ENCODE measurements at places on chromosomes 6 and 20.

DNA sequence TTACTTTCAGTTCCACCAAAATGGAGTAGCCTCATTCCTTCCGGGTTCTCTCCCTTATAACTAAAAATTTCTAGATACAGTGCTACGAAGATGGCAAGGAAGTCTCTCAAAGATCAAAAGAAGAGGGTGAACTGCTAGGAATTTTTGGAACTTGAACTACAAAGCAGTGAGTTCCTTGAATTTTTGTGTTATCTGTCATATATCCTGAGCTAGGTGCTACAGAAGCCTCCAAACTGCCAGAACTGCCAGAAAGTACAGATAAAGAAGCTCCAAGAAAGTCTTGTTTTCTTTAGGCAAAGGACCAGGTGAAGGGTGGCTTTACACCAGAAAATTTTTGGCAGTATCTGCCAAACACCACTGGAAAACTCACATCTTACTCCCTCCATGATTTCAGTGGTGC lies 218.8 kb upstream of the FLRT3 start:
- DNase-seq = no peak

DNA sequence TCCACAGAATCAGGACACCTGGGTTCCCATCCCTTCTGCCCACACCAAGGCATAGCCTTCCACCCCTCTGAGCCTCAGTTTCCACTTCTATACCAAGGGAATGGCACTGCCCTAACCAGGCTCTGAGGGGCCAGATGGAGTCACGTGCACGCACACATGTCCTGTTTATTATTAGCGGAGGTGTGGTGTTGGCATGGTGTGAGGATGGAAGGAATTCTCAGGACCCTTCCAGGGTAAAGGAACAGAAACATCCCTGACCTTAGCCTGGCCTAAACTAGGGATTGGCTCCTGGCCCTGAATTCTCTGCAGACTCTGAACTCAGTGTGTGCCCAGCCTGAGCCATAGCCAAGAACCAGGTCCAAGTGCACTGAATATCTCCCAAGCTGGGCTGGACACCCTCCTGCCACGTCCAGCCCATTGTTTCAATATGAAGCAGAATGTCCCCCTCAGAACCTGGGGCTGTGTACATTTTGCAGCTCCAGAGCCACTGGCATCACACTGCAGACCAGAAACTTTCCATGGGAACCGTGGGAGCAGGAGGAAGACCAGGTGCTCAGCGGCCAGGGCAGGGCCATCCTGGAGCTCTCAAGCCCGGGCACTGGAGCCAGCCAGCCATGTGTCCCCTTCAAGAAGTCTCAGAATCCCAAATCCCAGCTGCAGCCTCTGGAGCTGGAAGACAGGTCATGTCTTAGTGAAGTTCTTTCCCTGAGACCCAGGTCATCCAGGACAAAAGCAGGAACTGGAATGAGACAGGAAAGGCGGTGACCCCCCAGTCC lies 208.4 kb downstream of the ANKRD60 start:
- no peak for DNase-seq

GRCh38 chr20:48332555-48332954 lies 495.2 kb downstream of the PREX1 start:
- no peak for DNase-seq

- no peak for DNase-seq
Measured at GRCh38 chr6:84623956-84624680, 140.3 kb downstream of the TBX18 start.

GRCh38 chr6:33505548-33506370 lies 51.4 kb downstream of the ZBTB9 start:
- no peak for DNase-seq

DNA sequence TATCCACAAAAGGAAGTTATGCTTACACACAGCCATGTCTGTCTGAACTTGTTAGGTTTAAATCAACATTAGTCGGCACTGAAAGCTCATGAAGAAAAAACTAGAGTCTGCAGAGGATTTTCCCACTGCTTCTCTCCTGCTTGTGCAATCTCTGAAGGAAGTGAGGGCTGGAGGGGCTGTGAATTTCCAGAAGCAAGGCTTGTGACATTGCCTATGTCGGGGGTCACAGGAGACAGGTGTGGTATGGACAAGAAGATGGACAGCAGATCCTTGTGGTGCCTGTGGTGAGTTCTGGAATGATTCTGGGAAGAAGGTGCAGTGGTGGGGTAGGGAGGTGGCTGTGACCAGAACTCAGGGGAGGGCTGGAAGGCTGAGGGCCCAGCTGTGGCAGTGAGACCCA lies 84.3 kb upstream of the TRAF3IP2 start:
- DNase-seq = no peak

- no peak for DNase-seq
Measured at GRCh38 chr6:105056646-105057045, 99.7 kb downstream of the LIN28B start.

DNA sequence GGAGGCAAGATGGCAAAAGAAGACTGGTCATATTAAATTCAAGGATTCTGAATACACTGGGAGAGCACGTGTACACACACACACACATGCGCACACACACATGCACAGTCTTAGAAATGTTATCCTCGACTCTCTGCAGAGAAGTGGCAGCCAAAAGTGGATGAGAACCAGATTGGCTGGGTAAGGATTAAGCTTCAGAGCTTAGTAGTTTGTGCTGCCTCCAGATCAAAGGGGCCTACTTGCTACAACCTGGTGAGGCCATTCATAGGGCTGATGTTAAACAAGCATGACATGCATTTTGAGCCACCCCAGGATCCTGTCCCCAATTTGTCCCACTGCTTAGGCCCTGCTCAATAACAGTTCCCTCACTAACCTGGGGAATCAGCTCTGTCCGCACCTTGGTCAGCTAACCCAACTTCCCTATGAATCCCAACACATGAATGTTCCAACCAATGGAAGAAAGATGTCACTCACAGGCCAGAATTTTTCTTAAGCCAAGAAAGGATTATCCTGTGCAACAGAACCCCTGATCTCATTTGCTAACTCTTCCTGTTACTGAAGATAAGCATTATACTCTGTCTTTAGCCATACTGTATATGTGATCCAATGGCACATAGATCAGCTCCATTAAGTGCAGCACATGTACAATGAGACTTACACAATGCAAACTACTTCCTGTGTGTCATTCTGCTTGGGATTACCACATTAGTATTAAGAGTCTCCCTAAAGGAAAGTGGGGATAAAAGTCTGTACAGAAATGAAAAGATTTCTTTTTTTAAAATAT lies 31.0 kb downstream of the TOMM6 start:
- DNase-seq = no peak

GRCh38 chr6:131042664-131043063 lies 20.4 kb downstream of the EPB41L2 start:
- no peak for DNase-seq

DNA sequence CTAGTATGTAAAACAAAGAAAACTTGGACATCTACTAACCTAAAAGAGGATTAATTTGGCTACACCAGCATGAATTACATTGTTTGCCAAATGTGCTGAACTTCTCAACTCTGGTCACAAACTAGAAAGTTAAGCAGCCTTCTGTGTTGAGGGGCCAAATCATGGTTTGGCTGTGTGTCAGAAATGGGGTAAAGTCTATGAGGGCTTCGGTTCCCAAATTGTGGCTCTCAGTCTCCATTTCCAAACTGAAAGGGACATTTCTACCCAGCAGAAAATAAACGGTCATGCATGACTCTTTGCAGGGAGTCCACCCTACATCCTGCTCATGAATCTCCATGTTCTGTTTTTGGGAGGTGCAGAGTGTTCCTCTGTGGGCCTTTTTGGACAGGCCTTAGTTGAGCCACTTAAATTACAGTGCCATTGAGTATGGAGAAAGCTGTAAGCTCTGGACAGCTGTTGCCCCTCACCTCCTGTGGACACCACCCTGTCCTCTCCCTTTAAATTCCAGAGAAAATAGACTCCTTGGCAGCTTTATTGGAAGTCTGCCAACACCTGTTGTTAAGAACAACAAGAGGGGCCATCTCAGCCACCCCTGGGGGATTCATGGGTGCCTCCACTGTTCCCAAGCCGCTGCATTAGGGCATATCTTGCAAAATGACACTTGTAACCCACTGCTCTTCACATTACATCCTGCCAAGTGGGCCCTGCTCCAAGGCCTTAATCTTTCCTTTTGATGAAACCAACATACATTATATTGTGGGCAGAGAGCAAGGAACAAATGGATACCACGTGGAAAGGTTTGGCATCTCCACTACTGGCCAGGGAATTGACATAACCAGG lies 27.5 kb upstream of the SNRPC start:
- DNase-seq = no peak

DNA sequence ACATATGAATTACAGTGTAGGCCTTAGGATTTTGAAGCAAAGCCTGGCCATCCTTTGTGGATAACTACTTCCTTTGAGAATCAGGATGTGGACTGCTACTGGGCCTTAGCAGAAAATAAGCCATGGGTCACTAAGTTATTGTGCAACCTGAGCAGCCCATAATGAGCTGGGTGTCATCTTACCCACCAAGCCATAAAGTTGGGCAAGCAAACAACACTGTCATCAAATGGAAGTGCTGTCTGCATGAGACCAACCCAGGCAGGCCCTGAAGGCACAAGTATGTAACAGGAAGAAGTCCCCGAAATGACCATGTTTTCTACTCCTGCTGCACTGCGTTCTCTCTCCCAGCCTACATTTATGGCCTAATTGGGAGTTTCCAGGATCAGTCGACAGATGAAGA lies 205.6 kb upstream of the GGTLC1 start:
- no peak for DNase-seq

- DNase-seq = no peak
Measured at GRCh38 chr20:37540001-37540400, 12.3 kb upstream of the BLCAP start.

DNA sequence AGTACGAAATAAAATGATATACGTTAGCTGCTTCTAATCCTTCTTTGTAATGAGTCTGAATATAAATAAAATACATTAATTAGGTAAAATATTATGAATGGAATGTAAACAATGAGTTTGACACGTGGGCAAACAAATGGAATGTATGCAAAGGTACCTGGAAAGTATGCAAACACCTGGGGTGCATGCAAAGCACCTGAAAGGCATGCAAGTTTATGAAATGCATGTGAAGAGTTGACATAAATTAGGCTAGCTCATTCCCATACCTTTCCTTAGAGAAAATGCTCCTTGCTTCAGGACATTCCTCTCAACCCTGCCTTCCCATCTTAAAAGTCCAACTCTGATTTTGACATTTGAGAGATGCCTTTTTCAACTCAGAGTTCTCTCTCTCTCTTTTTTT lies 140.9 kb downstream of the EDN1 start:
- no peak for DNase-seq

- DNase-seq = no peak
Measured at GRCh38 chr6:37802810-37803209, 16.7 kb upstream of the ZFAND3 start.

- DNase-seq = no peak
Measured at GRCh38 chr20:24448170-24448569, 21.3 kb upstream of the SYNDIG1 start.

DNA sequence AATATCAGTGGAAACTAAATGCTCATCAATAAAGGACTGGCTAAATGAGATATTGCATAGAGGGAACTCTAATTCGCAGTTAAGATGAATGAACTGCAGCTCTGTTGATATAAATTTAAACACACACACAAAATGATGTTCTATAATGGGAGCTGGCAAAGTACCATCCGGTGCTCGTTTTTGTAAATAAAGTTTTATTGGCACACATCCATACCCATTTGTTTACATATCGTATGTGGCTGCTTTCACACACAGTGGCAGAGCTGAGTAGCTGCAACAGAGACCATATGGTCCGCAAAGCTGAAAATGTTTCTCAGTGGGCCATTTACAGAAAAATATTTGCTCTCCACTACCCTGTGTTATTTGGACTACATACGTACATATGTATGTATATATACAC lies 120.7 kb downstream of the EDN3 start:
- no peak for DNase-seq

DNA sequence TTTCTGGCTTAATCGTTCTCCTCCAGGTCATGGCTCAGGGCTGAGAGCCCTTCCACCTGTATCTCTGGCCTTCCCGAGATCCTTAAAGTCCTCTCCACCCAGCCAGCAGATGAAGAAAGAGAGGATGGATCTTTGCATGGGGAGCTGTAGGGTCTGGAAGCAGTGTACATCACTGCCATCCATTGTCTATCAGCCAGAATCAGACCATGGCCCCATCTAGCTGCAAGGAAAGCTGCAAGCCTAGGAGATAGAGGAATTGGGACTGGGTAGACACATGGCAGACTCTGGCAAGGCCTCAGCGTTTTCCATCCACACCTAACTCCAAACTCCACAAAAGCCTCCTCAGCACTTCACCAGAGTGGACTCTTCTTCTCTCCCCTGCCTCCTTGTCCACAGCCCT lies 113.8 kb upstream of the MAFB start:
- no peak for DNase-seq

DNA sequence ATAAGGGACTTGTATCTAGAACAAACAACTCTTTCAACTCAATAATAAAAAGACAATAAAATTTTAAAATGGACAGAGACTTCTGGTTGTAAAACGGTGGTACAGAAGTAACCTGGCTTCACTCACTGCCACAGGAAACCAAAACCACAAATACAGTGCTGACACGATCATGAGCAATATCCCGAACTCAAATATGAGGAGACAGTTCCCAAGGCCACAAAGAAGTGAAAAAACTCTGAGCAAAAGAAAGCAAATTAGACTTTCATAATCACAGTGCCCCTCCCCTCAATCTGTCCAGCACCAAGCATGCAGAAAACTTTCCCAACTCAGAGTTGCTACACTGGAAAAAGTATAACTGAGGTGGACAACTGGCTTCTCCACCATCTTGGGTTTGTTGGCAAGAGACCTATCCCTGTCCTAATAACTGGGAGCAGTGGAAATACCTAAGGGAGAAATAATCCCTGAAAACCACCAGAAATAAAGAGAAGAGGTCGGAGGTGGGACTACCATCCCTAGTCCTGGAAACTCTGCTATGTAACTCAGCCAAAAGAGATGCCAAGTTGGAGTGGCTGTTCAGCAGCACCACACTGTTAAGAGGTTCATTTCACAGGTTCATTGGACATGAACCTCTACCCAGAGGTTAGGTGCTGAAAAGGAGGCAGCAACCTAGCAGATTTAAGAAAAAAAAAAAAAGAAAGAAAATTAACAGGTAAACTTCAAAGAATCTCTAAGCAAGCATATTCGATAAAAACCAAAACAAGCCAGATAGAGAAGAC lies 55.5 kb downstream of the REV3L start:
- no peak for DNase-seq

All from activated CD8-positive, alpha-beta memory T cell treated with anti-CD3 and anti-CD28 coated beads for 1 hour (primary cell).